Natural killer cell (primary cell): ENCODE measurements at places on chromosomes 7 and 10.

DNA sequence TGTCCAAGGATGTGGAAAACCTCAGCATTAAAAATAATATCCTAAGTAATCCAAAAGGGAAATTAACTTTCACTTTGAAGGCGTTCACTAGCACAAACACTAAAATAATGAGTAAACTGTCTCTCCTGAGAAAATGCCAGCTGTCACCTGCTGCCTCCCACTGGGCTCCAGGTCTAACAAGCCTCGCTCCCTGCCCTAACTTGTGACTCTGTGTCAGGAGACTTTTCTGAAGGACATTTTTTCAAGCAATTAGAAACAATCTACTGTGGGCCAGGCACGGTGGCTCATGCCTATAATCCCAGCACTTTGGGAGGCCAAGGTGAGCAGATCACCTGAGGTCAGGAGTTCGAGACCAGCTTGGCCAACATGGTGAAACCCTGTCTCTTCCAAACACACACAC, 72.8 kb upstream of the GLCCI1 start:
- no peak for DNase-seq

- DNase-seq: no peak
Measured at GRCh38 chr10:28317760-28318159, 14.9 kb upstream of the MPP7 start.

- no peak for DNase-seq
Measured at GRCh38 chr7:43679210-43680068, 49.9 kb downstream of the COA1 start.

- peak; percentile 32 for DNase-seq
Measured at GRCh38 chr7:128697302-128697905, 25.3 kb downstream of the GARIN1A start.

- peak; percentile 41 for DNase-seq
Measured at GRCh38 chr7:30029696-30030095, 1.5 kb downstream of the PLEKHA8 start.
